CD8-positive, alpha-beta memory T cell (primary cell): ENCODE measurements at places on chromosomes 2 and 18. TPM values are rescaled to one million over a fixed set of nuclear protein-coding genes. Genes with fewer than 3 reads are reported as not detected.

Gene HK2
- 57.0 TPM for total RNA-seq

- no peak for DNase-seq
Measured at GRCh38 chr2:84972207-84972783, 1.3 kb downstream of the KCMF1 start.

Gene SNORC
- total RNA-seq: 2.5 TPM

- no peak for DNase-seq
Measured at GRCh38 chr18:58501066-58501896, 127.6 kb downstream of the ALPK2 start.

- no peak for DNase-seq
Measured at GRCh38 chr18:48673853-48674721, 135.3 kb downstream of the CTIF start.

Gene GALNT14
- 0.62 TPM for total RNA-seq

- DNase-seq: peak; percentile 16
Measured at GRCh38 chr18:10519999-10520935, 5.6 kb upstream of the NAPG start.

Gene DDX18
- total RNA-seq: 147 TPM

Gene ANKRD62
- not detected for total RNA-seq

DNA sequence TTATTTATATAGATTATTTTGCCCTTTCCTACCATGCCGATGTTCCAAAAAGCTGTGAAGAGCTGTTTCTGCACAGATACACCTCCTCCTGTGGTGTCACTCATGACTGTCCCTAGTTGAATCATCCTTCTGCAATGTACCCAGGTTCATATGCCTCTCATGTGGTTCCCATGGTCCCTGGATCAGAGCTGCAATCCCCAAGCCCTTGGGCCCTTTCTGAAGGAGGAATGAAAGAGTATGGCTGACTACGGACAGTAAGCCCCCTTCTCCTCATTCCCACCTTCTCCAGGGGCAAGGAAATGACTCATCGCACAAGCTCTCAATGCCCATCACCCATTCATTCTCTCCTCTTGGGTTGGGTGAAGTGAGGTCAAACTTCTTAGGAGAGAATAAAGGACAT, 63.9 kb upstream of the ACVR1 start:
- no peak for DNase-seq

- no peak for DNase-seq
Measured at GRCh38 chr2:215542690-215543089, 106.8 kb upstream of the FN1 start.

DNA sequence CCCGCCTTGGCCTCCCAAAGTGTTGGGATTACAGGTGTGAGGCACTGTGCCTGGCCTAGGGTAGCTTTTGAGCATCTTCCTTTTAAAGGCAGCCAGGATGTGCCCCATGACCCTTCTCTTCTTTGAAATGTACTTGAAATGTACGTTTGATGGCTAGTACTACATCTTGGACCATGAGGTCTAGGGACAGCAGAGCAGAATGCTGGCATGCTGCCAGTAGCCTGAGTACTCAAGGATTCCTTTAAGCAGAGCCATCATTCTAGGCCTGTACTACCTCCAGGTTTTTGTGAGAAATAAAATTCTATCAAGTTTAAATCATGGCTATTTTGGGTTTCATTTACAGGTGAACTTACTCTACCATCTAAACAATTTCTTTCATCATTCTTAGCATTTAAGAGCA, 2.9 kb upstream of the EML6 start:
- DNase-seq: no peak

GRCh38 chr2:226548732-226549131, 250.9 kb downstream of the IRS1 start:
- no peak for DNase-seq

Gene G6PC2
- not detected for total RNA-seq

DNA sequence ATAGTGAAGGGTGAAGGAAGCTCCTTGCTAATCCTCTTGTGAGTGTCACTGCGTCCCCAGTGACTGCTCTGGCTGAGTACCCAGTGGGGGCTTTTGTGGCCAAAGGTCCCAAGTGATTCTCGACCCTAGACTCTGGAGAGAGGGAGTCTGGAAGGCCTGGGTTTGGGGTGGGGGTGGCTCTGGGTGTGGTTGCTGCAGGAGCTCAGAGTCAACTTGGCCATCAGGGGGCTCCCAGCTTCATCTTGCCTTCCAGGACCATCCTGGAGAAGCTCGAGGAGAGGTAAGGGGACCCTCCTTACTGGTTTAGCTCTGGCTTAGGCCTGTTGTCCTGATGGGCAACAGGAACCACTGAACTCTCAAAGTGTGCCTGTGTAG, 592 bp downstream of the PSD4 start:
- DNase-seq: no peak

DNA sequence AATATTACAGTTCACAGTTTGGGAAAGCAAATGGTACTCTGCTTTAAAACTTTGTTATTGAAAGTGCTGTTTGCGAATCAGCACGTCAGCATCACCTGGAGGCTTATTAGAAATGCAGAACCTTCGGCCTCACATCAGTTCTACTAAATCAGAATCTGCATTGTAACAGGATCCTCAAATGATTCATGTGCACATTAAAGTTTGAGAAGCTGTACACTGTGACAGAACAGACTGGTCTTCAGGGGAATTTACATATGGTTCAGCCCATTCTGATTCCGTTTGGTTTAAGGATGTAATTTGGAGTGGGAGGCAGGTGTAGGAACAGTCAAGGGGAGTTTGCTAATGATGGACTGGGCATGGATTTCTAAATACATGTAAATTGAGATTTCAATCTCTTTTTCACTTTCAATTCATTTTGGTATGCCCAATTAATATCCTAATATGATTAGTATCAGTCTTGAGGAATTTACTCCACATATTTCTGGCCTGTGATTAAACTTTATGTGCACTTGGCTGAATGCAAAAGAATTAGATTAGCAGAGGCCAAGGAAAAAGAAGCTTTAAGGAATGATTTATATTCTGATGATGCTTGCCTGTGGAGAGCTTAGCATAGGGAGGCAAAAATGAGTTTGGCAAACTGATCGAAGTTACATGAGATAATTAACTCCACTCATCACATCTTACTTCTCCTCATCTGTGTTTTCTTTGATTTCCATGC, 248.8 kb downstream of the XIRP2 start:
- no peak for DNase-seq

- DNase-seq: no peak
Measured at GRCh38 chr2:10966056-10966455, 54.3 kb downstream of the KCNF1 start.

GRCh38 chr18:12310762-12311161, 2.7 kb downstream of the TUBB6 start:
- no peak for DNase-seq

- no peak for DNase-seq
Measured at GRCh38 chr2:119871725-119872124, 112.0 kb downstream of the PTPN4 start.

DNA sequence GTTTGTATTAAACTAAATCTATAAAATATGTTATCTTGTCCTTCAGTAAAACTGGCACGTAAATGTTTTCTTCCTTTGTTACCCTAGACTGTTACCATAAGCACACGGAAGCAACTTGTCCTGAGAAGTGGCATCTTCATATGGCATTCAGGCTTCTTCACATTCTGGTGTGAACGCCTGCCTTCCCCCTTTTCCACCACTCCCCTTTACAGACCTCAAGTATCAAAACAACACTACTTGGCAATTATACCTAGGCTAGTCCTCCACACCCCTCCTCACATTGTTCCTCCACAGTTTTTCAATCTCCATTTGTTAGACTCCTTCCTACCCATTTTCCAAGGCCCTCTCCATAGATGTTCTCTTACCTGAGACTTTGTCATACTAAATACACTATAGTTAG, 2.9 kb downstream of the MEX3C start:
- no peak for DNase-seq

- DNase-seq: no peak
Measured at GRCh38 chr2:180579388-180579787, 401.0 kb upstream of the UBE2E3 start.

GRCh38 chr2:160918906-160919503, 241.2 kb upstream of the TANK start:
- DNase-seq: peak; percentile 2

Gene SIX3
- total RNA-seq: not detected

DNA sequence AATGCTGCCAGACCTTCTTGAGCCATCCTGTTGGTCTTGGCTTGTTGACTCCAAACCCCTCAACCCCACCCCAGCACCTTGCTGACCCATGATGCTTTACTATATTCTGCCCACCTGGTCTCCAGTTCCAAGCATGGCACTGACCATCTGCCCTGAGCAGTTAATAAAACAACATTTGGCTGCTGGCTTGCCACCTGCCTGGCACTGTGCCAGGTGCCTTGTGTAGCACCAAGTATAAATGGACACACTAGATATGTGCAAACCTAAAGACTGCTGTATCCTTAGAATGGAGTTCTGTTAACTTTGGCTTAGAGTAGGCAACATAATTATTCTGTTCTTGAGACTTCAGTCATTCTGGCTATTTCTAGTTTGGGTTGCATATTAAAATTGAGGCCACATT, 91.4 kb downstream of the ACSL3 start:
- DNase-seq: no peak

Gene CAPN13
- total RNA-seq: not detected

Gene MAB21L4
- not detected for total RNA-seq
